ENCODE measurements at places on chromosomes 12 and 14.

GRCh38 chr12:107094183-107094448 is 767 bp upstream of the CRY1 start:
- no peak for DNase-seq

DNA sequence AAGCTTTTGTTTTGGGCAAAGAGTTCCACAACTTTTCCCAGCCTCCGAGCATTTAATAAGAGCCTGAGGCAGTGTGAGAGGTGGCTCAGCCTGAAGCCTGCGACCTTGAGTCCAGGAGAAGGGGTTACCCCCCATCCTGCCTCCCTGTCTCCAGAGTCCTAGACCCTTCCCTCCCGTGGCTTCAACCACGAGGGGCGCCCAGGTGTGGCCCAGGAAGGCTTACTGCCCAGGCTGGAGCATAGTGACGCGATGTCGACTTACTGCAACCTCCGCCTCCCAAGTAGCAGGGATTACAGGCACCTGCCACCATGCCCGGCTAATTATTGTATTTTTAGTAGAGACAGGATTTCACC is 641 bp downstream of the LRRC43 start:
- no peak for DNase-seq

- DNase-seq: no peak
Measured at GRCh38 chr14:93027810-93028723, 87.7 kb downstream of the ITPK1 start.

DNA sequence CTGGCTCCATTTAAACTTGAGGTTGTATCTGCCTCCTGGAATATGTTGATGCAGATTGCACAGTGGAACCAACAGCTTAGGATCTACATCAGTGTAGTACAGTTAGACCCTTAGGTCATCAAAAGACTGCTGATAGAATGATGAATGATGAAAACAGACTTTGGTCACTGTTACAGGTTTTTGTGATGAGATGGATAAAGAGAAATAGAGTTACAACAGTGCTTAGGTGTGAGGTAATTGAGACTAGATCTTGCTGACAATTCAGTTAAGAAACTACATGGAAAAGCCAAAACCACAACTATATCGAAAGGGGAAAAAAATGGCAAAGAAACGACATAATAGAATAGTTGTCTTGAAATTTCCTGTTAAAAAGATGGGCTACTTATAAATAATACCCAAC is 145.7 kb upstream of the LMNTD1 start:
- DNase-seq: no peak

GRCh38 chr14:92684801-92685560 is 63.4 kb downstream of the LGMN start:
- no peak for DNase-seq

DNA sequence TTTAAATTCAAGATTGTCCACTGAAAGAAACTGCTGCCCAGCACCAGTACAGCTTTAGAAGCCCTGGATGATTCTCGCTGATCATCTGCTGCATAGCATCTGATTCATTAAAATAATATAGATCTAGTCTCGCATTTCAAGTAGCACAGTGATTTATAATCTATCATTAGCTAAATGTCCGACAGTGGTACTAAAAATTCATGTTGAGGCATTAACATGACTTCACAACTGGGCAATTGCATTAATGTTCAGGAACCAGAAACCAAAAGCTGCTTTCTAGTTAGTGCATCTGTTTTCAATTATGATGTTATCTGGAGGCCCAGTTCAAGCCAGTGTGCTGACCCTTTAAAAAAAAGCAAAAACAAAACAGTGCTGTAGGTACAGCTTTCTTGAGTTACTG is 1987.2 kb upstream of the SEL1L start:
- DNase-seq: no peak

- no peak for DNase-seq
Measured at GRCh38 chr12:45833401-45833800, 103.9 kb downstream of the ARID2 start.

GRCh38 chr14:94581127-94581999 is at the start of gene SERPINA5:
Gene SERPINA5 (plus strand): TSS chr14:94581426. CDS start chr14:94587363, 5,937 bp downstream.
- no peak for DNase-seq

- DNase-seq: no peak
Measured at GRCh38 chr14:85479771-85480170, 50.2 kb upstream of the FLRT2 start.

GRCh38 chr12:69099201-69099837 is 140.1 kb upstream of the CPSF6 start:
- DNase-seq: no peak

GRCh38 chr12:131603939-131604795 is 106.7 kb upstream of the SFSWAP start:
- no peak for DNase-seq

DNA sequence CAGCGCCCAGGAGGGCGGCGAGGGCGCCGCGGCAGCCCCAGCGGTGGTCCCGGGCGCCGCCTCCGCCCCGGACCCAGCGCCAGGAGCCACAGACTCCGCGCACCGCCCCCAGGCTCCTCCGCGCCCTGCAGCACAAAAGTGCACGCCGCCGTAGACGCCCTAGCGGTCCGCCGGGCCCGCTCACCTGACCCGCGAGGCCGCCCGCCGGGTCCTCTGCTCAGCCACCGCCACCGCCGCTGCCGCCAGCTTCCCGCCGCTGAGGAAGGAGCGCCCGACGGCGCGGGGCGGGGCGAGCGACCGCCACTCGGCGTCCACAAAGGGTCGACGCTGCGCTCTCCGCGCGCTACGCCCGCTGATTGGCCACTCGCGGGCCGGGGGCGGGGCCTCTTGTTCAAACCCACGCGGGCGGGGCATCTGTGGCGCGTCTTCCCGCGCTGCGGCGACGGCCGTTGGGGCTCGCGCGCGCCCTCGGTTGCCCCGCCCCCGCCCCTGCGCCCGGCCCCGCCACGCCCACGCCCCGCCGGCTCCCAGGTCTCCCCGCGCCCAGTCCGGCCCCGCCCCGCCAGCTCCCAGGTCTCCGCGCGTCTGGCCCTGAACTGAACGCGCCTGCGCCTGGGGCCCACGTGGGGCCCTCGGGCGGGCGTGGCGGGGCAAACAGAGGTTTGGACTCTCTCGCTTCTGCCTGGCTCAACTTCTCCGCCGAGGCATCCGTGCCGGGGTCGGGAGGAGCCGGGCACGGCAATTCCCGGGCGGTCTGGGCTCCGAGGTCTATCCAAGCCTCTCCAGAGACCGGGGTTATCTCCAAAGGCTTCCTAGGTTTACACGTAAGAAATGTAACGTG is at the start of gene CDCA4:
Gene CDCA4, minus strand, starts transcription at position 269 of the 841 bp plus-strand sequence. CDS start 9,154 bp downstream, outside the sequence.
- DNase-seq: peak; percentile 94

- peak; percentile 37 for DNase-seq
Measured at GRCh38 chr14:32576088-32576795, 247.1 kb downstream of the AKAP6 start.

All from nucleus accumbens (tissue), 56 donors.